ENCODE measurements at places on chromosomes 2 and 18. TPM values are rescaled to one million over a fixed set of nuclear protein-coding genes. Genes with fewer than 3 reads are reported as not detected.
A peak's percentile ranks its signal among the peaks of the same experiment; 100 is the strongest.

The FLACC1 gene
- 0.70 TPM for total RNA-seq

GRCh38 chr18:70175216-70175615 lies 30.3 kb downstream of the RTTN start:
- DNase-seq = no peak

DNA sequence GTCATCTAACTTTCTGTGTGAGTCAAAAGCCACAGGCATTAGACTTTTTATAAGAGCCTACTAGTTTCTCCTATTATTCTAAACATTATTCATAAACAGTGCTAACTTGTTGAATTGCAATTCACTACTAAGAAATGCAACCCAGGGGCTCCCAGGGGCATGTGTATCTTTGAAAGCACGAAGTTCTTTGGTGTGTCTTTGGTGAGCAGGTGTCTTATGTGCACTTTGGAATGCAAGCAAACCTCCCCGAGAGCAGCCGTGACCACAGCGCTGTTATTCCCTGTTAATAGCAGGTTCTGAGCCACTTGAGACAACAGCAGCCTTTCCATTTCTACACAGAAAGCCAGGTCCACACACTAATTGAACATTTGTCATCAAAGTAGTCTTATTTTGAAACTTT lies 123.5 kb downstream of the PRKRA start:
- DNase-seq = no peak

- DNase-seq = no peak
Measured at GRCh38 chr2:23695890-23696751, 230.8 kb downstream of the ATAD2B start.

DNA sequence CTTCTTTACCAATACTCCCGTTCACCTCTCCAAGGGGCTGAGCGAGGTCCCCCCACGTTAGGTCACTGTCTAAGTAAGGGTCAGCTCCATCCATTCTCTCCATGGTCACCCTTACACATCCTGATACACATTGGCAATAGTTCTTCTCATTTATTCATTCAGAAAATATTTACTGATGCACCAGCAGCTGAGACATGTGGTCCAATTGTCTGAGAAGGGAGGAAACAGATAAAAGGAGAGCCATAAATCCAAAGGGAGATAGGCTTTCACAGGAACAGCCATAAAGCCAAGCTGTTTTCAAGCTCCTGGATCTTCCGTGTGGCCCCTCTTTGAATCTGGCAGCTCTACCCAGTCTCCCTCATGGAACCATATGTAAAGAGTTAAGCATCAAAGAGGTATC lies 121.2 kb downstream of the TXNL1 start:
- peak; percentile 37 for DNase-seq

DNA sequence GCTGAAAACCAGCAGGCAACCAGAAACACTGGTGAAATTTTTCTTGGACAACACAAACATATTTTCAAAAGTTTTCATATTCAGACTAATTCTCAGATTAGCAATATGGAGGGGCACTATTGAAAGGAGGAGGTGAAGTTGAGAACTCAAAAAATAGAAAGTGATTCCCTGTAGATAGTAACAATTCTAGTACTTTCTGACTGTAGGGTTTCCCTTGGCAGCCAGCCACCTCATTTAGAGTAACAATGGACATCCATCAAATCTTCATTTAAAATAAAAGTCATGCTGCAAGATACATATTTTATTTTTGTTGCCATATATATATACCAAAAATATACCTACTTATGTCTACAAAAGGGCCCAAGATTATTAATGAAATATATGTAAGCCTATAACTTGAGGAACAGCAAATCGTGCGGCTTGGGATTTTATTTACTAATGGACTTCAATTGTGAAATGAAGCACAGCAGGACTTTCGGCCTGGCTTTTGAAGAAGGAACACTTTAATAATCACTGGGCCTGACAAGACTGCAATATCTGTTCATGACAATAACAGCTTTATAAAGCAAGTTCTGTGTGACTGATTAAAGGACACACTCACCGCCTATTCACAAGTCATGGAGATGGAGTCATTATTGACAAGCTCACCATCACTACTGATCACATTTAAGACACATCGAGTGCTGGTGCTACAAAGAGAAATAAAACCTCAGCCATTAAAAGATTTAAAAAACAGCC lies 6.8 kb upstream of the NR4A2 start:
- no peak for DNase-seq

The IGFBP5 gene
- 64.0 TPM for total RNA-seq

DNA sequence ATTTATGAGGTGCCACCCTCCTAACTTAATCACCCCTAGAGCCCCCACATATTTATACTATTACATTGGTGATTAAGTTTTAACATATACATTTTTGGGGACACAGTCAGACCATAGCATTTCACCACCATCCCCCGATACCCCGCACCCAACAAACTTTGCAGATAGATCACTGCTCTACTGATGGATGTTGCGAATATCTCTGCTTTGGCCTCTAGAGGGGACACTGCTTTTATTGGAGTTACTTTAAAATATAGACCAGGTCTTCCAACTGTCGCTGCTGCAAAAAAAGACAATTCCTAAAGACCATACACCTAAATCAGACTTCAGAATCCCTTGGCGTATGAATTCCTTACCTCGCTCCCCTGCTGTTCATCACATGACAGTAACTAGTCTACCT lies 115.8 kb upstream of the FSHR start:
- no peak for DNase-seq

GRCh38 chr2:109481599-109481998 lies 132.2 kb downstream of the SEPTIN10 start:
- no peak for DNase-seq

- DNase-seq = no peak
Measured at GRCh38 chr2:46966576-46966975, 51.0 kb upstream of the MCFD2 start.

The PSMA8 gene
- total RNA-seq = not detected

The CYP26B1 gene
- total RNA-seq = 0.21 TPM

The OTOS gene
- total RNA-seq = not detected

DNA sequence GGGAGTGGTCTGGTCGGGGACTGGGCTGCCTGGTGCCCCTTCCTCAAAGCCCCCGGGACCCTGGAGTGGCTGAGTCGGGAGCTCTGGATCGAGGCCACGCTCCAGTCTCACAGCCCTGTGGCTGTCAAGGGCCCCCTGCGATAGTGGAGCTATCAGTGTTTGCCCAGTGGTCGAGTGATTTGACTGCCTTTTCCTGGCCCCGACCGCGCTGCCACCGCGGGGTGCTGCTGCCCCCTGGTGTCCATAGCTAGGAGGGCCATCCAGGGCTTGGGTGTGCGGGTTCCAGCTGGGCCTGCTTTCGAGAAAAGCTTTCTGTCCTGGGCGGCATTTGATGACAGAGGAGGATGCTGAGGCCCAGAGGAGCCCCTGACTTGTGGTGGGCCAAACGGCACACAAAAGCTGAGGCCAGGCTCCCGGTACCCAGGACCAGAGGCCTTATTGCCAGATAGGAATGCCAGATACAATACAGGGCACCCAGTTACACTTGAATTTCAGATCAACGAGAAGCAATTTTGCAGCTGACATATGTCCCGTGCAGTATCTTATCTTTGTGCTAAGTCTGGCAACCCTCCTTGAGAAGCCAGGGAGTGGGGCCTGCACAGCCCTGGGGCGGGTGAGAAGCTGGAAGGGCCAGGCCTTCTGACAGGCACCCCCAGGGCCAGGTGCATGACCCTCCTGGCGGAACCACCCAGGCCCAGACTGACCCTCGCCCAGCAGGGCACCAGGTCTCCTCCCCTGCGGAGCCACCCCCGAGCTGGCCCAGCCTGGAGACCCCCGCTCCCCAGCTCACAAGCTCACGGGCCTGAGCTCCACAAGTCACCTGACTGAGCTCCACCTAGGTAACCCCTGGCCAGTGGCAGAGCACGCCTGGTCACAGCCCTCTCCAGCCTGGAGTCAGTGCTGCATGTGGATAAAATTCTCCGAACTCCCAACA lies 13.0 kb downstream of the ODC1 start:
- peak; percentile 49 for DNase-seq

The TTR gene
- not detected for total RNA-seq

DNA sequence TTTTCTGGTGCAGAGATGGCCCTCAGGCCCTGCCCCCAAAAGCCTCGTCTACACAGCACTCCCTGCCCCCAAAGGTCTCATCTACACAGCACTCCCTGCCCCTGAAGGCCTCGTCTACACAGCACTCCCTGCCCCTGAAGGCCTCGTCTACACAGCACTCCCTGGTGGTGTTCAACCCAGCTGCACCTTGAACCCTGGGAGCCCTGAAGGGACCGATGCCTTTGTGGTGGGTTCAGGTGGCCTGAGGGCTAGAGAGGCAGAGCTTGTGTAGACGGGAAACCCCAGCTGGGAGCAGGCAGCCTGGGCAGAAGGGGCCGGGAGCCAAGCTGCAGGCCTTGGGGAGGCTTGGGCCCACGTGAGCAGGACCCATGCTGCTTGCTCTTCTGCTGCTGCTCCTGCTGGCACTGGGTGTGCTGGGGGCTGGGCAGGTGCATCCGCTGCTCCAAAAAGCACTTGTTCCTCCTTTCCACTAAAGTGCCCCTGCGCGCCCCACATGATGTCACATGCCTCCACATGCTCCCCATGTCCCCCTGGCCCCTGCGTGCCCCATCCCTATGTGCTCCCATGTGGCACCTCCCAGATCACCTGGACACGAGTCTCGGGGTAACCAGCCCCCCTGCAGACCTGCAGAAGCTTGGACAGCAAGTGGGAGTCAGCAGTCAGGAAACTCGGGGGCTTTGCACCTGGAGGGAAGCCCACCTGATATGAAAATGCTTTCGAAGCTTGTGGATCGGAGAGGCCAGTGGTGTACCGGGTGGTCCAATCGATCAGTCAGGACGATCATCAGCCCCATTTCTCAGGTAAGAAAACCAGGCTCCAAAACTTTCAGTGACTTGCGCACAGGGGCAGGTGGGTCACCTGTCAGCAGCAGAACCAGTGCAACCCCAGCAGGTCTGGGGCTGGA lies 94.9 kb upstream of the CTDP1 start:
- DNase-seq = no peak

The PLB1 gene
- 0.43 TPM for total RNA-seq

DNA sequence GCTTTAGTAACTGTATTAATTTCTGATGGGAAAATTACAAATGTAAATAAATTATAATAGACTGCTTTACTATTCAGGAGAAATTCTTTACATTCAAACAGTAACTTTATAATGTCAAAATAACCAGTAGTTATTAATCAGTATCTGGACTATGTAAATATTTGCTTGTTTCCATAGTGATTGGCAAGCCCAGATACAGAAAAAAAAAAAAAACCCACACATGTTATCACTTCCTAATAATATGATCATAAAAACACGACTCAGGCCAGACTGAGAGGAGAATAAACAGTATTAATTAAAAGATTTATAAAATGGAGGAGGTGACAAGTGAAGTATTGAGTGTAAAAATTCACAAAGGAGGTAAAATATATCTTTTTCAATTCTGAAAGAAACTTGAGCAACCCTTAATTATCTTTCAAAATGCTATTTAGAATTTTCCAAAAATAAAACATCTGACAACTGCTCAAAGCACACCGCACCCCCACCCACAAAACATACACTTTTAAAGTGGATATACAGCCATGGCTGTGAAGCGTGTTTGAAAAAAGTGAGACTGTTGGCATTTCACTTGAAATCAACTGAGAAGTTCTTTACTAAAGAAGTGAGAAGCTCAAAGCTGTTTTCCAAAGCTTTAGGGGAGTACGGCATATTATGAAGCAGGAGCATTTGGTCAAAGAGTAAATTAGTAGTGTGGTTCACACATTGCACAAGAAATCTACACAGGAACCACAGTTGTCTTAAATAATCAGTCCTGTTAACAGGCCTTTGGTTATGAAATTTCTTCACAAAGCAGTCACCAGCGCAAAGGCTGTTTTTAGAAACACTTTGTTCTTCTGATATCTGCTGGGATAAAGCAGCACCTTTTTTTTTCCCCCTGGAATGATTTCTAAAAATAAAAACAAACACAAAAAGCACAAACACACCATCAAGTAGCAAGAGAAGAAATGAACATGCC lies 475.8 kb downstream of the TXNL1 start:
- DNase-seq = no peak

- DNase-seq = no peak
Measured at GRCh38 chr2:67412424-67412823, 15.3 kb downstream of the ETAA1 start.

The PNO1 gene
- total RNA-seq = 19.5 TPM

The SLC11A1 gene
- total RNA-seq = 0.07 TPM

- DNase-seq = no peak
Measured at GRCh38 chr2:152304836-152305235, 30.1 kb upstream of the FMNL2 start.

The RGPD8 gene
- total RNA-seq = 4.8 TPM

DNA sequence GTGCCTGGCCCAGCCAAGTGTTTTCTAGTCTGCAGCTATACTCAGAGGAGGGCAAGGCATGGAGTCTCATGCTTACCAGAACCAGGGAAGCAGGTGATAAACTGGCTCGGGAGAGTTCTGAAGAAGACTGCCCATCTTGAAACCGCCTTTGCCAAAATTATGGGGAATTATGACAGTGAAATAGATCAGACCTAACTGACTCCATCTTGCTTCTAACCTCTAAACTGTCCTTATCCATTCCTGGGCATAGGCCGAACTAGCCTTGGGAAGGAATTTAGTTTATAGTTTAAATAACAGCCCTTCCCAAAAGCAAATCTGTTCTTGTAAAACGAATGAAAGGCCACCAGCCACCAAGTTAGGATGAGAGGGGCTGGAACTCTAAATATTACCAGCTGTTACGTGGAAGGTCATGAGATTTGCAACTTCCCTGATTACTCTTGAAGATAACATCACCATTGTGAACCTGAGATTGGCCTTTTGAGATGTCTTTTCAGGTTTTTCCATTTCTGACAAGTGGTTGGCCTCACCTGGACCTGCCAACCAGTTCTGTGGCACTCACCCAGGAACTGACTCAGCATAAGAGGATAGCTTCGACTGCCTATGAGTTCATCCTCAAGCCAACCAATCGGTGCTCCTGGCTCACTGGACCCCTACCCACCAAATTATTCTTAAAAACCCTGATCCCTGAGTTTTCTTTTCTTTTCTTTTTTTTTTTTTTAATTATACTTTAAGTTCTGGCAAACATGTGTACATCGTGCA lies 23.4 kb downstream of the CHCHD5 start:
- DNase-seq = no peak

The CAPN14 gene
- total RNA-seq = 0.13 TPM

DNA sequence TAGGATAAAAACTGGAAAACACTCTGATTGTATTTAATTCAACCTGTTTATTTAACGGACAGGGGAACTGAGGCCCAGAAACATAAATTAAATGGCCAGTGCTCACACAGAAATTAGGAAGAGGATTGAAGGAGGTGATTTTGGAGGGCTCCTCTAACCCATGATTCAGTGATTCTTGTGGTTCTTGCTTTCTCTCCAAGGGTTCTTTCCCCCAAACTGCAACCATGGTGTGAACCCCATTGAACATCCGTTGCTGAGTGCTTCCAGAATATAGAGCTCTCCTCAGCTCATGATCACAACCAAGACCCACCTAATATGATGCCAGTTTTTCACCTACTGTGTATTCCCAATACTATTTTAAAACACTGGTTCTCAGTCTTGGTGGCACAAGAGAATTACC lies 41.4 kb downstream of the BMP10 start:
- no peak for DNase-seq

GRCh38 chr18:7116792-7117389 lies 706 bp downstream of the LAMA1 start:
- DNase-seq = no peak
